ENCODE measurements at places on chromosomes 1 and 21. TPM values are rescaled to one million over a fixed set of nuclear protein-coding genes. Genes with fewer than 3 reads are reported as not detected.
A peak's percentile ranks its signal among the peaks of the same experiment; 100 is the strongest.

- DNase-seq: peak; percentile 5
These were observed 414.2 kb downstream of the PTPRU start for GRCh38 chr1:29650476-29650875.

GRCh38 chr21:15659753-15660422, 69.9 kb upstream of the USP25 start:
- no peak for DNase-seq

GRCh38 chr1:32172621-32173245, 6.7 kb upstream of the TXLNA start:
- DNase-seq: no peak

GRCh38 chr21:40680311-40680710, 166.6 kb downstream of the DSCAM start:
- DNase-seq: no peak

DNA sequence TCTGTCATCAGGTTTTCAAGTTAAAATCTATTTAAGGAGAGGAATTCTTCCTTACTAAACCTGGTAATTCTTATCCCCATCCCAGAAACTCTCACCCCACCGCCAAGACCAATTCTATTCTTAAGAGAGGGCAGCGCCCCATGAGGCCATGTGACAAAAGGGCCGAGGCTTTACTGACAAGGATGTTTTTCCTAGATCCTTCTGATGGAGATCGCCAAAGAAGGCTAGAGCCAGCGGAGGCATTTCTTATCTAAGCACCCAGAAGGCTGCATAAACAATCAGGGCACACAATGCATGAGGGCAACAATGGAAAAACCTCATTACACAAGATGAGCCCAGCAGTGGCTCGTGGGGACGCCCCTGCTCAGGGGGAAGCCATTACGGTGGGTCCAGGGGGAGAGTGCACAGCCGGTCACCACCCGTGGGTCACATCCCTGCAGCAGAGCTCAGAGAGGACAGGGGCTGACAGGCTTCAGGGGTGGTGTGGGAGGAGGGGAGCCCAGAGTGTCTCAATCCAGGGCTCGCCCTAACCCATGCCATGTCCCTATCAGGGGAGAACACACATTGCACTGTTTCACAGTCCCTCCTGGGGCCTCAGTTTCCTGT, 88.7 kb downstream of the ITPKB start:
- DNase-seq: no peak

- no peak for DNase-seq
These were observed 8.4 kb upstream of the SLC37A1 start for GRCh38 chr21:42505090-42505726.

DNA sequence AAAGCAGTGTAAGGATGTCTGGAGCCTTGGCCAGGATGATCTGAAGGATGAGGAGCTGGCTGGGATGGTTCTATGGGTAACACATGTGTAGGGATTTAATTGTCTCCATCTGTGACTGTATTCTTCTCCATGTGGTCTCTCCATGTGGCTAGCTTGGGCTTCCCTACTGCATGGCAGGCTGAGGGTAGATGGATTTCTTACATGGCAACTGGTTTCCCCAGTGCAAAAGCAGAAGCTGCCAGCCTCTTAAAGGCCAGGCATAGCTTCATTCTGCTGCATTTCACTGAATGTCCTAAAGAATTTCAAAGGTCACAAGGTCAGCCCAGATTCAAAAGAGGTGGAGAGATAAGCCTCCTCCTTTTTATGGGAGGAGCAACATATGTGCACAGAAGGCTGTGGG, 61.7 kb downstream of the XCL2 start:
- DNase-seq: no peak

- no peak for DNase-seq
These were observed 10.7 kb downstream of the RAB42 start for GRCh38 chr1:28602536-28603439.

DNA sequence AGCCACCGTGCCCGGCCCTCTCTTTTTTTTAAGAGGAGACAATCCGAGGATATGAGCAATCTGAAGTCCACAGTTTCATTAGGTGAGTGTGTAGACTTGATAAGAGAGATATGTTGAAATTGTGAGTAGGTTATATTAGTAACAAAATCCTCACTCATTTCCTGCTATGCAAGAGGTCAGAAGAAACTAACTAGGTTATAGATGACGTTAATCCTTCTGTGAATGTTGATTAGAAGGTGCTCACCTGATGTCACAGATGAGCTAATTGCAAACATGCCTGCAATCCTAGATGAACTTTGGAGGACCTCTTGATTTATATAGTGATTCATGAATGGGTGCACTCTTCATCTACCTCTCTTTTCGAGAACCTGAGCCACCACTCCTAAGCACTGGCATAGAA, 29.3 kb downstream of the NTMT2 start:
- DNase-seq: no peak

- no peak for DNase-seq
These were observed 1.2 kb upstream of the RGS18 start for GRCh38 chr1:192157067-192157466.

- no peak for DNase-seq
These were observed 225.8 kb downstream of the PTPRU start for GRCh38 chr1:29462096-29462495.

GRCh38 chr1:183583466-183583865, 6.8 kb downstream of the NCF2 start:
- no peak for DNase-seq

DNA sequence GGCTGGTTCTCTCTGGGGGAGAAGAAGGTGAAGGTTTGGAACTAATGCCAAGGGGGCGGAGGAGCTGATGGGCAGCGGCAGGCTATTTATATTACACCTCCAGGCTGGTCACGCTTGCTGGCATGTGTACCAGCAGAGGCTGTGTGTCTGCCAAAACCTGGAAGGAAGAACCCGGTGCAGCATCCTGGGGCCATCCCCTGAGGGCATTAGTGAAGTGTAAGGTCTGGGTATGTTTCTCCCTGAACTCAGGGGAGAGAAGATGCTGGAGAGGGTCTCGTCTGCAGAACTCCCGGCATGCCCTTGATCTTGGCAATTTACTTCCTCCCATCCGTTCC, 5.3 kb downstream of the DISP3 start:
- DNase-seq: no peak

GRCh38 chr1:213987422-213987926, 299 bp upstream of the PROX1 start:
- DNase-seq: peak; percentile 93

DNA sequence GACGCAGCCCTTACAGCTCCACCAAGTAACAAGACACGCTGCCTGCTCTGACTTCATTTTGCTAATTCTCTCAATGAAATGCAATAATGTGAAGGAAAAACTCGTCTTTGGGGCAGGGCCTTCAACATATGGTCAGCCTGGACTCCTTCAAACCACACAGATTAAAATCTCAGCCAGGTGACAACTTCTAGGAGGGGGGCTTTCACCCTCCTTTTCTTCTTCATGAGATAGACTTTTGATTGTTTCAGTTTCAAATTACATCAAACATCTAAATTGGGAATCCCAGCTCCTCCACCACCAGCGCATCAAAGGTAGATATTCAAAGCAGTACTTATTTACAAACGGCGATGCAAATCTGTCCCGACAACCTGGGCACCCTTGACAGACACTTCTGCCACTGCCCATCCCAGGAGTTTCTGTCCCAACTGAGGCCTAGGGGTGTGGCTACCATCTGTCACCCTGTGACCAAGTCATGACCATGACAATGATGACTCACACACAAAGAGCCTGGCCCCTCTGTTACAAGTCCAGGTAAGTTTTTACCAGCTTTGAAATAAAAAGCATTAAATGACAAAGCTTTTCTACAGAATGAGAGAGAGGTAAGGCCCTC, 29.7 kb downstream of the SSBP3 start:
- no peak for DNase-seq

DNA sequence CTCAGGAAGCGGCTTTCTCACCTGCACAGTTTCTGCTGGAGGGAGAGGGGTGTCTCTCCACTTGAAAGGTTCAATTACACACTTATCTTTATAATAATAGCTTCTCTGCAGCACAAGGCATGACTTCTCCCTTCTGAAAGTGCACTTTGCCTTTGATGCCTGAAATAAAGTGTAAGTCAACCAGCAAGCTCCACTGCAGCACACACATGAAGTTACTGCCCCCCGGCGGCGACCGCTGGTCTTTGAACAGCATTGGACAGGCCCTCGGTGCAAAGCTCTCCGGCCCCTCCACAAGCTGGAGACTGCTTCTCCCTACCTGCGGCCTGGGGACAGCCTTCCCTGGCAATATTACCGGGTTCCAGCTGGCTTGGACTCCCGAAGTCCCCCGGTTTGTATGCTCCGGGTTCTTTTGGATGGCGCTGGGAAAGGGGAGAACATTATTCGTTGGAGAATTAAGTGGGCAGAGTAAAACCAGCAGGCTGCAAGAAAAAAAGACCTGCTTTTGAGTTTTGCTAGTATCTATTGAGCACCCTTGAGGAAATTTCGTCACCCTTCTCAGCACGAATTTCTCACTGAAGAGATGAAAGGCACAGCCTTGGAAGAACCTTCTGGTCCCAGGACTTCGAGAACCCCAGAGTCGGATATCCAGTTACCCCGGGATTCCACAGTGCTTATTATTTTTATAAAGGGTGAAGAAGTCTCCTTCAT, 11.8 kb downstream of the RCAN1 start:
- peak; percentile 88 for DNase-seq

DNA sequence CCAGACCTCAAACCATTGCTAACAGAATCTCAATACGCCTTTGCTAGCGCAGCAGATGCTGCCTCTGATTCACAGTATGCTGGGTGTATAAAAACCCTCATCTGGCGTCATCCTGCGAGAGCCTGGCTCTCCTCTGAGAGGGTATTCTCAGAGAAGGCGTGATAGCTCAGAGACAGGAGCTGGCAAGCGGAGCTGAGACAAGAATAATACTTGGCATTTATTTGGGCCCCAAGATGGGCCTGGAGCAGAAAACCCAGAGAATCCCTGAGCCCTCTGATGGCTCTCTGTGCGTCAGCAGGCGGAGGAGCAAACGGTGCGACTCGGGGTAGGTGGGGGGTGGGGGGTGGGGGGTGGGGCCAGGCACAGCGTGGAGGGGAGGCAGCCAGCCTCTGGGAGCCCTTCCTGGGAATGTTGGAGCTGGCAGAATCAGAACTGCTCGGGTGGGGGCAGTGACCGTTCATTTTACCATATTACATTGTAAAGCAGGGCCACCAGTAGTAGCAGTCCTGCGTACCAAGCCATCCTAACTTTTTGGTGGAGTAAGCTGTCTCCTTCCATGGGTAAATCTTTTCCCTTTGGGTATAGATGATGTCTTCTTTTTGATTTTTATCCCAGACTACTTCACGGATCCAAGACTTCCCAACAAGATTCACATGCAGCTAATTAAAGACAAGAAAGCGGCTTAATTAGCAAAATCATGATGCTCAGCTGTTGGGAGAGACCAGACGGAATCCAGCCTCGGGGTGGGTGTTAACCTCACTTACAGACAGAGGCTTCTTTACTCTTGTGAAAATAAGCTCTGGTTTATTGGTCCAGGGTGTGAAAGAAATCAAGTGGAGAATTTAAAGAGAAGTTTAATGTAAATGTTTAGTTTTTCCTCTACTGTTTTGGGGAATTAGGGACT, 7.1 kb downstream of the RIIAD1 start:
- DNase-seq: peak; percentile 58

DNA sequence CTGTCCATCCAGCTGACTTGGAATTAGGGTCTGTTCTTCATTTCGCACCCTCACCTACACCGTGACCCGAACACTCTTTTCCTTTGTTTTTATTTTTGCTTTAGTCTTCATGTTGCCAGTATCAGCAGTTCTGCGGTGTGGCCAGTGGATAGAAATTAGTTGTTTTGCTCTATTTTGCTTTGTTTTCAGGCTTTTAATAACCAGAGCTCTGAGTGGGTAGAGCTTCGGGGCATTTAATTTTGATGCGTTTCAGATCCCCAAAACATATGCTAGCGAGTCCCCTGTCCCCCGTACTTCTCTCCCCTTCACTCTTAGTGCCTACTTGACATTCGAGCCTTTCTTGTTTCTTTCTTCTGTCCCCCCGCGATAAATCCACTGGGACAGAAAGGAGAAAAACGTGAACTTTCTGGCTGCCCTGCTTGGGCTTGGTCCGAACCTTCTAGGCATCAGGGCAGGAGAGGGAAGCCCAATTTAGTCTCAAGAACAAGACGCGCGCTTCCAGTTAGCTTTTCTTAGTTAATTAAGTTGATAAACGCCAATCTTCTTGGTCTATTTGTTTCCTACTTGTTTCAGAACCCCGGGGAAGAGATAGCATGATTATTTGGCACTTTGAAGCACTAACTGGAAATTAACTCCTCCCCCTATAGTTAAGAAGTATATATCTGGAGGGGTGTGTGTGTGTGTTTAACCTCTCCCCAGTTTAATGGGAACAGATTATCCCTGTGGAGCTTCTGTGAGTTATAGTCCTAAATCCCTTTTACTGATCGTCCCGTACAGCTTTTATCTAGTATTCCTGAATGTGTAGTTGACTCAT, 839 bp downstream of the SWT1 start:
- DNase-seq: no peak

GRCh38 chr1:65059930-65060538, 88.0 kb upstream of the AK4 start:
- no peak for DNase-seq

DNA sequence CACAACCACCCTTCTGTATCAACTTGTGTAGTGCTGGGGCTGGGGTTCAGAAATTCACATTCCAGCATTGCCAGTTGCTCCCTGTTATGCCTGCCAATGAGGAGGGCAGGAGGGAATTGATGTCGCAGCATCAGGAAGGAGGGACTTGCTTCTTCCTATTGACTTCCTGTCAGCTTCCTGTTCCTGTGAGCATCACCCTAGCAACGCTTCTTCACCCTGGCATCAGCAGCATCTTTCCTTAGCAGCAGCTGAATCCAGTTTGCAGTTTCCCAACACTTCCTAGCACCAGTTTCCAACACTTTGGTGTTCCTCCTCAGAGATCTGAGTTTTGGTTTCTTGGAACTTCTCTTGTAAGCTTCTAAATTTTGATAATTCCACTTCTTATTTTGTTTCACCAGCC, 8.9 kb upstream of the TRIM62 start:
- no peak for DNase-seq

- DNase-seq: no peak
These were observed 52.6 kb downstream of the DESI2 start for GRCh38 chr1:244705261-244706234.

- no peak for DNase-seq
These were observed 39.5 kb downstream of the PTPRC start for GRCh38 chr1:198678301-198678836.

Gene ADAM30
- not detected for total RNA-seq

Gene SLC16A1
- total RNA-seq: 379 TPM

Gene UTS2
- total RNA-seq: not detected

Gene NHLH2
- 1.2 TPM for total RNA-seq

Gene RHD
- total RNA-seq: 1.6 TPM

Gene FCRL2
- not detected for total RNA-seq

Gene SLC1A7
- total RNA-seq: not detected

Gene GUCA2B
- total RNA-seq: not detected

Gene NBPF4
- not detected for total RNA-seq

Gene ZNF691
- 20.1 TPM for total RNA-seq

Gene AADACL4
- total RNA-seq: not detected

Gene FHAD1
- 1.9 TPM for total RNA-seq

Gene SLC22A15
- total RNA-seq: 3.5 TPM

Gene NR5A2
- total RNA-seq: 4.7 TPM

Gene KLHDC9
- total RNA-seq: 7.0 TPM

Gene PDC
- not detected for total RNA-seq

All from H9 (cell line).